ENCODE measurements at places on chromosomes 2 and 18.

DNA sequence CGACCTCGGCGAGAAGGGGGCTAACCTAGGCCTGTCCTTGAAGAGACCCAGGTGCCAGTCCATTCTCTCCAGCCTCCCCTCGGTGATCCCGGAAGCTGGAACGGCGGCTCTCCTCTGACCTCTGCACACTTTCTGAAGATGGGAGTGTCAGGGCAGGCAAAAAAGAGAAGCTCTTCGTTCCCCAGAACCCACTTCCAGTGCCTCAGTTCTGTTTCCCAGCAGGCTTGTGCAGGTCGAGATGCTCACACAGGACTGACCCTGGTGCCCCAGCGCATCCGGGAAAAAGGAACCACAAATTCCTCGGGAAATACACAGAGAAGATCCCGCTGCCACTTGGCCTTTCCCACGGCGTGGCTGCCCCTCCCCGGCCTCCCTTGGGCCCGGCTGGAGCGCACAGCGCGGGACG is 681 bp upstream of the PTPN18 start:
- no peak for DNase-seq

GRCh38 chr2:240960309-240960970 is 38.0 kb upstream of the SNED1 start:
- DNase-seq = no peak

DNA sequence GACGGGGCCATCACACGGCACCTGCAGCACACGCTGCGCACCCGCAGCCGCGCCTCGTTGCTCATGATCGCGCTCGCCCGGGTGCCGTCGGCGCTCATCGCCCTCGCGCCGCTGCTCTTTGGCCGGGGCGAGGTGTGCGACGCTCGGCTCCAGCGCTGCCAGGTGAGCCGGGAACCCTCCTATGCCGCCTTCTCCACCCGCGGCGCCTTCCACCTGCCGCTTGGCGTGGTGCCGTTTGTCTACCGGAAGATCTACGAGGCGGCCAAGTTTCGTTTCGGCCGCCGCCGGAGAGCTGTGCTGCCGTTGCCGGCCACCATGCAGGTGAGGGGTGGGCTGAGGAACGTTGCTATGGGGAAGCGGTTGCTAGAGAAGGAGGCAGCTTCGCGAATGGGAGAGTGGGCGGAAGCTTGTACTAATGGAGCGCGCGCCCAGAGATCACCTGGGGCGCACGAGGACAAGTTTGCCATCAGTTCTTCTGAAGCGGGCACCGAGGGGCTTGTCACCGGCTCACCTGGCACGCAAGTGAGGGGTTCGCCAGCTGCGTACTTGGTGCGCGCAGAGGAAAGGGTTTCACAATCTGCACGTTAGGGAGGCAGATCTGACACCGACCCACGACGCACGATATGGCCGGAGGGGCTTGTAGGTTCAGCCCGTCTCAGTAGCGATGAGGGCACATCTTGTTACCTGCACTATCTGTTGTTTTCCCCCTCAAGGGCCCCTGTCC is 45.6 kb downstream of the DDX18 start:
- DNase-seq = no peak

DNA sequence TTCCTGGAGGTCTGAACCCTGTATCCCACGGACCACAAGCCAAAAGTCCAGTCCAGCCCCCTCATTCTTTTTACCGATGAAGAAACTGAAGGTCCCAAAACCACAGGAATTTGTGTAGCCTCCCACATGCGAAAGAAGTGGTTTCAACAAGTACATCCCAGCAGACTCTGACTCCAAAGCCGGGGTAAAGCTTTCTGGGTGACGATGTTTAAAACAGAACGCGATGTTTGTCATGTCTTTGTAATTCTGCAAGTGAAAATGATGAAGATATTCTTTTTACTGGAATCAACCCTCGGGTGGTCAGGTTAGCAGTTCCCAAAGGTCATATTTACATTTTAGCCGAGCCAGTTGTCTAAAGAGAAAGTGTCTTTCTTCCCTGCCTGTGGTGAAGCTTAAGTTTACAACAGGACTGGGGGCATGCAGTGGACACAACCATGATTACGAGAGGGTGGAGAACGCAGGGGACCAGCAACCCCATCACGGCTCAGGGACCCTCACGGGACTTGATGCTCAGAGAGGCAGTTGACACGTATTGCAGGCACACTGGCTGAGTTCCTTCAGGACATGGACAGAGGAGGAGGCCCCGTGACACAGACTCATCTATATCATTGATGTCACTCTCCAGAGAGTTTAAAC is 17.8 kb upstream of the TMEM131 start:
- peak; percentile 49 for DNase-seq

DNA sequence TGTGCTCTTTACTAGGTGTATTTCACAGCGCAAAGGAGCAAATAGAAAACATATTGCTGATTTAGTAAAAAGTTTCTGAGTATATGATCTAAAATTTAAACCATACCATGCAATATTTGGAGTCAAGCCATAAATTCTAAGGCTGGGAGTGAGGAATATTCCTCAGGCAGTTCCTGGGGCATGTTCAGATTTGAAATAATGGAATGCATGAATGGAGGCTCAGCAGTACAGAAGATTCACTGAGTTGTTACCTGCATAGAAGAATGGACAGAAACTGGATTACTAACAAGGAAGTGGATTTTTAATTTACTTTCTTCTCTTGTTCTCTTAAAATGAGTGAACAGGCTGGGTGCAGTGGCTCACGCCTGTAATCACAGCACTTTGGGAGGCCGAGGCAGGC is 441.0 kb upstream of the MAP2 start:
- no peak for DNase-seq

DNA sequence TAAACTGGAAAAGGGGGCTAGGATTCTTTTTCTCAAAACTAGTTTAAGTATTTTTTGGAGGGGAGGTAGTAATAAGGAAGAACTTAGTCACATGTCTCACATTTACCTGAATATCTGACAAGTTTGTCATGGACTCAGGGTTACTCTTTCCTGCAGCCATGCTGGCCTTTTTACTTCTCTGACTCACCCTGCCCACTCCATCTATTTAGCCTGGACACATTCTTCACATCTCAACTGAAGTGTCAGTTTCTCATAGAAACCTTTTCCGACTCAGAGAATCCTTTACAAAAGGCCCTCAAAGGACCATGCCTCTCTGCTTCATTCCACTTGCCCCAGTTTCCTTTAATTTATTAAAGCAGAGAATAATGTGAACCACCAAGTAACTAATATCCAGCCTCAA is 42.6 kb downstream of the SCN7A start:
- peak; percentile 1 for DNase-seq

GRCh38 chr2:224442071-224442967 is 40.4 kb upstream of the FAM124B start:
- peak; percentile 40 for DNase-seq

- no peak for DNase-seq
Measured at GRCh38 chr2:97708608-97709007, 4.8 kb upstream of the ZAP70 start.

DNA sequence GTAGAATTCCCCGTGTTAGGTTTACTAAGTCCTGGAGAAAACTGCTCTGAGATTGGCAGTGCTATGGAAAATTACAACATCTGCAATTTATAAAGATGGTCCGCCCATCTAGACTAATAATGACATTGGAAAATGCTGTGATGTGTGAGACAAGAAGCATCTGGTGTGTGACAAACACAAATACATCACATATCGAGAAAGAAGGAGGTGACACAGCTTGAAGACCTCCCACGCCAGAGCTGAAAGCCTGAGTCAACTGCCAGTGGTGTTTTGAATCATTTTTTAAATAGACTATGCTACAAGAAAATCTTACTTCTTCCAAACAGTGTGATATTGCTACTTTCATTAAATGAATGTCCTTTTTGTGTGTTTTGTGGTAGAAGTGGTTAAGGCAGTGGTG is 8.6 kb upstream of the ANO7 start:
- DNase-seq = peak; percentile 14

DNA sequence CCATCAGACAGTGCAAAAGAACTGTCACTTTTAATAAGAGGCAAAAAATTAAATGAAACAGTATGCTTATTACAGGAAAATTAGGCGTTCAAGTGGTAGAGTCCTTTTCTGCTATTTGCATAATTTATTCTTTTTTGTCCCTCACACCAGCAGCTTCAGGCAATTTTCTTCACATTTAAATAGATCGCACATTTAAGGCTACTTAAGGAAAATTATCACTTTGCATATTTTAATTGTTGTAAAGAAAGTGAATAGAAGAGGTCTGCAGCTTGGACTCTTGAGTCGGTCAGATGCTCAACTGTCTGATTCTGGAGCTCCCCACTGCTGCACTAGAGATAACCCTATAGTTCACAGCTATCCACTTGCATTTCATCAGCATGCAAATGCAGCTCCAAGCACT is 141.3 kb downstream of the FIGN start:
- DNase-seq = no peak

- DNase-seq = no peak
Measured at GRCh38 chr2:222353993-222354392, 55.2 kb upstream of the PAX3 start.

- DNase-seq = no peak
Measured at GRCh38 chr2:228321015-228321414, 139.5 kb upstream of the SPHKAP start.

GRCh38 chr2:118604811-118605210 is 242.6 kb downstream of the EN1 start:
- no peak for DNase-seq

- peak; percentile 57 for DNase-seq
Measured at GRCh38 chr2:23760736-23761135, 166.2 kb downstream of the ATAD2B start.

- no peak for DNase-seq
Measured at GRCh38 chr18:43077510-43078308, 37.8 kb downstream of the RIT2 start.

- DNase-seq = no peak
Measured at GRCh38 chr2:238998801-238999200, 150.9 kb downstream of the TWIST2 start.

- DNase-seq = no peak
Measured at GRCh38 chr2:237791977-237792727, 6.4 kb upstream of the RBM44 start.

- no peak for DNase-seq
Measured at GRCh38 chr2:143390171-143390570, 261.0 kb downstream of the ARHGAP15 start.

- peak; percentile 79 for DNase-seq
Measured at GRCh38 chr2:216619411-216620393, 13.5 kb upstream of the IGFBP2 start.

DNA sequence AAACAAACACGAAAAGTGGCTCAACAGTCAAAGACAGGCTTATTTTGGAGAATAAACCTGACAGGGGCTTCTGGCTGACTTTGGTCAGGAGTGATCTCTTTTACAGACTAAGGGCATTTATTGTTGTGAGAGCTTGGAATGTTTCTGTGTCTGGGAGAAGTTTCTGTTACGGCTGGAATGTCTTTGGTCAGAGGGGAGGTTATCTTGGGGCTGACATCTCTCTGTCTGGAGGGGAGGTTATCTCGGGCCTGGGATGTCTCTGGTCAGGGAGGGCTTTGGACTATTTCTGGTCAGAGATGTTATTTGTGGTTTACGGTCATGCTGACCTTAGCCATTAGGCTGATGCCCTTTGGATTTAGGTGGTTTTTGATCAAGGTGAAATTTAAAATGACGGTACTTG is 345.5 kb upstream of the FSIP2 start:
- no peak for DNase-seq

GRCh38 chr18:13216092-13216582 is 2.4 kb upstream of the LDLRAD4 start:
- DNase-seq = peak; percentile 64

DNA sequence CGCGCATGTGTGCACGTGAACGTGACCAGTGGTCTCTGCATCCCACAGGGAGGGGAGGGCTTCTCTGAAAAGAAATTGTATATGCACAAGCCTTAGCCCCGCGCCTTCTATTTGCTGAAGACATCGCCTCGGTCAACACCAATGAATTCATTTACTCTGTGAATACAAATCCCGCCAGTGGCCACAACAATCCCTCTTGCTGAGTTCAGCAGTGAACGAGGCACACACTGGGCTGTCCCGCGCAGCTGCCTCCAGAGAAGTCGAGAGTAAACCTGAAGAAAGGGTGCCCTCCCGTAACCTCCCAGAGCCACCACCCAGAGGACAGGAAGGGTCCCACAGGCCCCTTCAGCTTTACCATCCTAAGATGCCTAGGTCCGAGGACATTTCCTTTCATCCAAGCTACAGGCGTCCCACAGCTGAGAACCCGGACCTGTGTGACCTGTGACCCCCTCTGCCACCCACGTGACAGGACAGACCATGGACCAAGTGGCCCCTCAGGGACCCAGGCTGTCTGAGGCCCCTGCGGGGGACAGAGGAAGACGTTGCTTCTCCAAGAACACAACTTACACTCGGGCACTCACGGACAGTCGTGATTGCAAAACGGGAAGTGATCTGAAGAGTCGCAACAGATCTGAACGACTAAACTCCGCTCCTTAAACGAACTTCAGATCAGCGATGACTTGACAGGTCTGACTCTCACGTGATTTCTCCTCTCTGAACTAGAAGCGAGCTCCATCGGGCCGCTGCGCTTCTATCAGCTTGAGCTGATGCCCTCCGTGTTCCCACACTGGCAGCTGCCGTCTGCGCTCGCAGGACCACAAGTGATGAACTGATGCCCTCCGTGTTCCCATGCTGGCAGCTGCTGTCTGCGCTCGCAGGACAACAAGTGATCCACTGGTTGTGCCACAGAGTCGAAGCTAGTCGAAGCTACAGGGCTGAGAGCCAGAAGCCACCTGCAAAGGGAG is 92.7 kb downstream of the ZNF516 start:
- DNase-seq = no peak

- peak; percentile 21 for DNase-seq
Measured at GRCh38 chr2:173400760-173401159, 46.1 kb downstream of the CDCA7 start.

- peak; percentile 69 for DNase-seq
Measured at GRCh38 chr2:150732064-150732463, 244.6 kb upstream of the RND3 start.

GRCh38 chr2:217150236-217150635 is 290.4 kb upstream of the TNP1 start:
- DNase-seq = peak; percentile 34

- no peak for DNase-seq
Measured at GRCh38 chr2:14843507-14844204, 211.1 kb downstream of the LRATD1 start.

DNA sequence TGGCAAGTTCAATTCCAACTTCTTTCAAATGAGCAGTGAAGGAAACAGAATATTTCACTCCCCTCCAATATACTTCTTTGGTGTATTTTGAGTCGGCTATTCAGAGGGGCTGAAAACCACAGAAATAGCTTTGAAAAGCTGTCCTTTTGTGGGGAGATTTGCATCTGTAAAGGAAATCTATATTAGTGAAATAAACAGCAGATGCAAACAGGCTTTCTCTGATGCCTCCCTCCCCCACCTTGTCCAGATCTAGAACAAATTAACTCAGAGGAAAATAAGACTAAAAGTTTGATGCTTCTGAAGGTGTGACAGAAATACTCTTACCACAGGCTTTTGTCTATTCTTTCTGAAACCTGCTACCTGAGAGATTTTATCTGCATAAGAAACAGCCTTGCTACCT is 808.5 kb downstream of the CPS1 start:
- DNase-seq = no peak

- peak; percentile 76 for DNase-seq
Measured at GRCh38 chr2:163664610-163665009, 71.2 kb downstream of the FIGN start.

GRCh38 chr2:111194835-111195621 is 74.3 kb downstream of the BCL2L11 start:
- no peak for DNase-seq

- no peak for DNase-seq
Measured at GRCh38 chr2:46535360-46535759, 56.0 kb downstream of the TMEM247 start.

- DNase-seq = no peak
Measured at GRCh38 chr18:75003764-75004690, 204.9 kb downstream of the PTGR3 start.
